ENCODE measurements at places on chromosomes 1 and 21.

GRCh38 chr1:78358165-78358564 lies 132.6 kb upstream of the PTGFR start:
- no peak for DNase-seq

DNA sequence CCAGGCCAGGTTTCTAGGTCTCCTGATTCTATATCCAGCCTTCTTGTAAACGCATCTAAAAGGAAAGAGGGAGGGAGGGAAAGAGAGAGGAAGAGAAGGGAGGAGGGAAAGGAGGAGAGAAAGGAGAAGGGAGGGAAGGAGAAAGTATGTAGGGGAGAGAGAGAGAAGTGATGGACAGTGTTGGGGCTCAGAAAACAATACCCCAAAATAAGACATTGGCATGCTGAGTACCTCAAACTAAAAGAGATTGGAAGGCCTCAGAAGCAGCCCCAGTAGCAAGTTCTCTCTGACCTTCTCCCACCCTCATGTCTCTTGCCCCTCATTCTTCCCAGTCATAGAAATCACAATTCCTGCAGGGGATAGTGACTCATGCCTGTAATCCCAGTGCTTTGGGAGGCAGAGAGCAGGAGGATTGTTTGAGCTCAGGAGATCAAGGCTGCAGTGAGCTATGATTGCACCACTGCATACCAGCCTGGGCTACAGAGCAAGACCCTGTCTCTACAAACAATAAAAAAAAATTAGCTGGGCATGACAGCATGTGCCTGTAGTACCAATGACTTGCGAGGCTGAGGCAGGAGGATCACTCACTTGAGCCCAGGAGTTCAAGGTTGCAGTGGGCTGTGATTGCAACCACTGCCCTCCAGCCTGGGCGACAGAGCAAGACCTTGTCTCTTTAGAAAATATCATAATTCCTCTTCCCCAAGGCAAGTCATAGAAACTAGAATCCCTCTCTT lies 51.2 kb downstream of the DNTTIP2 start:
- no peak for DNase-seq

- peak; percentile 85 for DNase-seq
Observed at GRCh38 chr21:37072274-37072987, 440 bp downstream of the PIGP start.

DNA sequence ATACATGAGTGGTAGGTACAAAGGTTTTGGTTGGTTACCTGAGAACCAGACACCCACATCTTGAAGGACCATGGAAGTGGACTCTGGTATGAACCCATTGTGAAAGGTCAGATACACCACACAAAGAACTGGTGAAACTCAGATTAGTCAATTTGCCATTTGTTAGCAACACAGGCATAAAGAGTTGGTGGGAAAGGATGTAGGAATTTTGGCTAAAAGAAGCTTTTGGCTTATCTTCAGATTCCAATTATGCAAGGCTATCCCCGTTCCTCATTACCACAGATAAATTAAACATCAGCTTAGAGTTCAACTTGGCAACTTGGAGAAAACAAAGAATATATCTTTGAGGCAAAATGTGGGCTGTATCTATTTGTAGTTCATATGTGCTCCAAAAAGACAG lies 87.0 kb upstream of the IRF2BP2 start:
- no peak for DNase-seq

DNA sequence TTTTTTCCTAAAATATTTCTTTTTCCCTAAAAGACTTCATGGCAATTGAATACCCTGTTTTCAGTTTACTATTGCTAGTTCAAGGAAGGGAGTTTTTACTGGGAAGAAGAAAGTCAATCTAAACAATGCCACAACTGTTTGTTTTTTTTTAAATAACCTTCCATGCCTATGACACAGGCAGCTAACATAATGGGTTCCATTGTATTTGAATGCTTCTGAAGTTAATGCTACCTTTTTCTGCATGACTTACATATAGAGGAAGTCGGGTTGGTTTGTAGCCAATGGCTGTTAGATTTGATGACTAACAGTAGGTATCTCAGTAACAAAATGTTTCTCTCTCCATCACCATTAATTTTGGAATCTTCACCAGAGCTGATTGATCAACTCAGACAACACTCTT lies 134.0 kb downstream of the KIF26B start:
- DNase-seq = no peak

DNA sequence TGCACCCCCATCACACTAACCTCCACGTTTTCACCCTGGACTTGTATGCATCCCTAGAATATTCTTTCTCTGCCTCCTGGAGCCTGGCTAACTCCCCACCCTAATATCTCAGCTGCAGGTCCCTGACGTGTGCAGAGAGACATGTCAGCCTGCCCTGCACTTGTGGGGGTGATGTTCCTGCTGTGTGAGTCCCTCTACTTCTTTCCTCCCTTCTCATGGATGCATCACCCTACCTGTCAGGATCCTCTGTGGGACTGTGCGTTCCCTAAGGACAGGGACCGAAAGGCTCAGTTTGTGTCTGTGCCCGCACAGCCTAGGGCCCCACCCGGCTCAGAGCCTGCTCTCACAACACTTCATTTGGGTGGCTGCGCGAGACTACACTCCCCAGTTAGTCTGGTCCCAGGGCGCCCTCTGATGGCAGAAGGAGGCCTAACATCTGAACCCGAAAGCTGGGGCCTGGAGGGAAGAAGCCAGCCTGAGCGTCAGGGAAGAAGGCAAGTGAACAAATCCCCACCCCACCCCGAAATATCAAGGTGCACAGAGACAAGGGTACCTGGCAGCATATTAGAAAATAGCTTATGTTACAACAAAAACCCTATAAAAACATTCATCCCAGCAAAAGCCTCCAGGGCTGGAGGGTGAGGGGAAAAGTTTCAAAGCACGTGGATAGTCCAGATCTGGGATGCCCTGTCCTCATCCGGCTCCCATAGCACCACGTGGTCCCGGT lies 3.7 kb downstream of the CD52 start:
- peak; percentile 90 for DNase-seq

GRCh38 chr21:41361786-41362604 lies at the start of gene MX2:
Gene MX2, plus strand, starts transcription at chr21:41362027. Its CDS starts 14,880 bp downstream, at chr21:41376907.
- DNase-seq = no peak

GRCh38 chr21:42191696-42192595 lies 27.0 kb upstream of the ABCG1 start:
- DNase-seq = no peak

- peak; percentile 51 for DNase-seq
Observed at GRCh38 chr1:197471248-197471985, 203.4 kb downstream of the CRB1 start.

- no peak for DNase-seq
Observed at GRCh38 chr1:53341961-53342707, 14.3 kb upstream of the LRP8 start.

GRCh38 chr1:163570071-163570470 lies 248.3 kb downstream of the NUF2 start:
- no peak for DNase-seq

DNA sequence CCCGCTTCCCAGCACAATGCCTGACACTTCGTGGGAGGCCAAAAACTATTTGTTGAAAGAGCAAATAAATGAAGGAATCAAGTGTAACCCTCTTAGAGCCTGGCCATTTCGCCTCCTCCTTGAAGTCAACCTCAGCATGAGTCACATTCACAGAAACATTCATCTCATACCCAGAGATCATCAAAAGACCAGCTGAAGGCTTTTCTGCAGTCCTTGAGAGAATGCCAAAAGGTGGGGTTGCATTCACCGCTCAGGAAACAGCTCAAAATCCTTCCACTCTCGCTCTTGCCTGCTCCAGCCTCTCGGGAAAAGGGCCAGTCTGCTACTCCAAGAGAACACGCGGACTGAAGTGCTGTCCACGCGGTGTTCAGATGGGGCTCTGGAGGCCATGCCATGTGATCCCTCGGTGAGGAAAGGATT lies 90.0 kb downstream of the VWA5B1 start:
- no peak for DNase-seq

DNA sequence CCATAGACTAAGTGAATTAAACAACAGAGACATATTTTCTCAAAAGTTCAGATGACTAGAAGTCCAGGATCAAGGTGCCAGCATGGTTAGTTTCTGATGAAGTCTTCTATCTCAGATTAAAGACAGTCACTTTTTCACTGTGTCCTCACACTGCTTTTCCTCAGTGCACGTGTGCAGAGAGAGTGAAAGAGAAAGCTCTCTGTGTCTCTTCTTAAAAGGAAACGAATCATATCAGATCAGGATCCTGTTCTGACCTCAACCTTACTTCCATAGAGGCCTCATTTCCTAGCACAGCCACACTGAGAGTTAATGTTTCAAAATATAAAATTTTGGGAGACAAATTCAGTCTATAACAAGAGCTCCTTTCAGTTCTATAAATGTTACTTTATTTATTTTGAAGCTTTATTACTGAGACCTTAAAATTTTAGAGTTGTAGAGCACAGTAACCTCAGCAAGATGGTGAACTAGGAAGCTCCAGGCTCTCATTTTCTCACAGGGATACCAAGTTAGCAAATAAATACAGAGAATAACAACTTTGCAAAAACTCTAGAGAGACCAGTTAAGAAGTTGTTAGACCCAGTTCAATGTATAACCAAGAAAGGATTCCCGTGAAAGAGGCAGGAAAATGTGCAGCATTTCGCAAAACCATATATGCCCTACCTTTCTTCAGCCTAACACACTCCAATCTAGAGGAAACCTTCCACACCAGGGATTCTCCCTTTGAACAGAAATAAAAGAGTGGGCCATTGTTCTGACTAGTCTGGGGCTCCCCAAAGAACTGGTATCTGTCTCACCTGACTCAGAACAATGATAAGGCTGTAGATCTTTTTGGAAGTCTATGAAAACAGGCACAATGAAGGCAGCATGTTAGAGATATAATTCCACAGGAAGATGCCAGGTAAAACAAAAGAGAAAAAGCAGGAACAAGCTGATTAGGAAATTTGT lies 372.2 kb downstream of the MRPL39 start:
- DNase-seq = no peak

GRCh38 chr1:61487801-61488200 lies 237.1 kb downstream of the TM2D1 start:
- DNase-seq = no peak

DNA sequence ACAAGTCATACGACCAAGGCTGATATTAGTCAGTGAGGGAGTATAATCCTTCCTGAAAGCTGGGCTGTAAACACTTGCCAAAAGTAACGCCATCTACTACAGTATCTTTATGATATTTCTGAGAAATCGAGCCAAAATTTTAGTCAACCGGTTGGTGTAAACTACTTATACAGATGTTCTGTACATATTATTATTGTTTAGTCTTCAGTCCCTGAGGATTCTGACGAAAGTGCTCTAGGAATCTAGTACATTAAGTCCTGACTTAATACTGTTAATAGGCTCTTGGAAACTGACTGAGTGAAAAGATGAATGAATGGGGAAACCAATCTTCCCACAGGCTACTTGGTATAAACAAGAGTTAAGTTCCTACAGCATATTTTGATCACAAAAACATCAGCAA lies 274.3 kb downstream of the USP25 start:
- DNase-seq = no peak

GRCh38 chr1:75725266-75725665 lies 757 bp downstream of the ACADM start:
- DNase-seq = no peak

GRCh38 chr1:181140398-181140797 lies 51.9 kb downstream of the IER5 start:
- no peak for DNase-seq

GRCh38 chr1:225987491-225988316 lies 11.4 kb downstream of the SDE2 start:
- DNase-seq = peak; percentile 35

Data from neural progenitor cell (in vitro differentiated cells).